Activated naive CD4-positive, alpha-beta T cell (primary cell): ENCODE measurements at places on chromosomes 2 and 18.

DNA sequence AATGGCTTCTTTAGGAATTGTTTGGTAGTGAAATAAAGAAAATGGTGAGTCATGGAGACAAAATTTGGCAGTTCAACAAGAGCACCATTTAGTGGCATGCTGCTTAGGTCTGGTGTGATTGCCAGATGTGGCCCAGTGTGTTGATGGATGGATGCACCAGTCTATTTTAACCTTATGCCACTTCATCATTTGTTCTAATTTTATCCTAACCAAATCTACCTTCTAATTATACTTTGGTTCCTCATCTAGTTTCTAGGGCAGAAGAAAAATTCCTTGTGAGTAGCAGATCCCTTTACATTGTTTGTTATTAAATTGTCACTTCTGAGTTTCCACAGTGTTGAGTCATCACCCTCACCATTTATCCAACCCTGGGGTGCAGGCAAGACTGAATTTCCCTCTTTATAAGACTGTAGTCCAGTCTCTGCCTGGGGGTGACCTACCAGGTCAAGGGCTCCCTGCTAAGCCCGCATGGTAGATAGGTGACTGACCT is 32.5 kb downstream of the NABP1 start:
- DNase-seq: no peak

GRCh38 chr2:196054631-196055030 is 14.0 kb downstream of the DNAH7 start:
- no peak for DNase-seq

- DNase-seq: no peak
These were observed 3.5 kb downstream of the IL1B start for GRCh38 chr2:112832841-112833638.

GRCh38 chr2:165618806-165619205 is 149.3 kb downstream of the CSRNP3 start:
- no peak for DNase-seq

GRCh38 chr18:63646936-63647335 is 2.9 kb upstream of the SERPINB4 start:
- no peak for DNase-seq

- no peak for DNase-seq
These were observed 108.1 kb downstream of the DYM start for GRCh38 chr18:49352321-49352720.

DNA sequence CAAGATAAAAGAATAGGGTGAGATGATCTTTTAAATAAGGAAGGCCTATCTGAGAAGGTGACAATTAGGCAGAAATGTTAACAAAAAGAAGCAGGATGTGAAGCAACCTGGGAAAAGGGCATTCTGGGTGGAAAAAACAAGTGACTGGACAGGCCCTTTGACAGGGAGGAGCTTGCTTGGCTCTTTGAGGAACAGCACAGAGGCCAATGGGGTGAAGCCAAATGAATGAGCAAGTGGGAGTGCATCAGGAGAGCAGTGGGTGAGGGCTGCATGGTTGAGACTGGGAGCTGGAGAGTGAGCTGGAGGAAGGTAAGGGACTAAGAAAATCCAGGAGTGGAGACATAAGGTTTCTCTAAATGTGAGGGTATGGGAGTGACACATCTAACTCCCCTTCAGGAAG is 126.9 kb downstream of the TDRD15 start:
- no peak for DNase-seq

DNA sequence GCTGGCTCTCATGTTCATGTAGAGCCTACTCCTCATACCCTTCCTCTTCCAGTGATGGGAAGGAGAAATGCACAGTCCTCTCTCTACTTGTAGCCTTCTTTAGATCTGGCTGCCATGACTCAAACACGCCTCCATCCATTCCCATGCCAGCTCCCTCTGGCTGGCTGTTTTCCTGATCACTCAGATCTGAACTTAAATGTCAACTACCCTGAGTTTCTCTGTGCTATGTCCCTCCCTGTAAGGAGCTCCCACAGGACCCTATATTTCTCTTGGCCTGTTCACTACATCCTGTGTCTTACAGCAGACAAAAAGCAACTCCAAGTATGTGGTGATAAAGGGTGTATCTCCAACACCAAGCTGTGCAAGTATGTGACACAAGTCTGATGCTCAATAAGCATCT is 152.4 kb downstream of the TCF4 start:
- no peak for DNase-seq

- DNase-seq: no peak
These were observed 2.3 kb downstream of the NEUROD1 start for GRCh38 chr2:181677912-181678586.

DNA sequence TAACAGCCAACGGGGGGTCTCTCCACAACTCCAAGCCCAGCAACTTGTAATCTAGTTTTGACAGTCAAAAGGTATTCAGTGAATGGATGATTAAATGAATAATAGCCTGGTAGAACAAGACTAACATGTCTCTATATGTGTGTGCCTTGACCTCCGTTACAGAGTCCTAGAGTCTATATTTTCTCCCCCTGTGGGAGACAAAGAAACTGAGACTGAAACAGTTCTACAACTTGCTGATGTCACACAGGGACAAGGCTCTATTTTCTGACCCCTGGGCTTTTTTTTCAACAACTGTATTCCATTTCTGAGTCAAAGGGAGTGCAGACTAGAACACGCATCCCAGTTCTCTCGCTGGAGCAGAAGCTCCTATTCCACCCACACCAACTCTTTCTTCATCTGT is 223.6 kb upstream of the AGAP1 start:
- DNase-seq: no peak

DNA sequence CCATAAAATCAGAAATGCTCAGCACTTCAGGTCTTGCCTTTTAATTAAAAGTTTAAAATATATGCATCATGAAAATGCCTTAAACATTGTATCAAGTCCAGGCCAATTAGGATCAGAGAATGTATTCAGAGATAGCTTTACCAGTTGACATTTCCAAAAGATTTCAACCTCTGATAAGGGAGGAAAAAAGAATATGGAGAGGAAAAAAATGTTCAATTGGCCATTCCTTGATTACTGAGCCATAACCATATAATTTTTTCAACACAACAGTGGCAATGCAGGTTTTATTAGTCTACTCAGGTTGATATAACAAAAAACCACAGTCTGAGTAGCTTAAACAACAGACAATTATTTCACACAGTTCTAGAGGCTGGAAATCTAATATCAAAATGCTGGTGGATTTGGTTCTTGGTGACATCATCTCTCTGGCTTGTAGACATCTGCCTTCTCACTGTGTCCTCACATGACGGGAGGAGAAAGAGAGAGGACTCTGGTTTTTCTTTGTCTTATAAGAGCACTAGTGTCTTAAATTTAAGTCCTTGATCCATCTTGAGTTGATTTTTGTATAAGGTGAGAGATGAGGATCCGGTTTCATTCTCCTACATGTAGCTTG is 111.9 kb downstream of the IRS1 start:
- DNase-seq: no peak
